ENCODE measurements at places on chromosomes 13 and 19.

GRCh38 chr19:28577233-28577632, 635.7 kb downstream of the UQCRFS1 start:
- H3K27ac ChIP-seq: no peak overlapping the region
- no peak overlapping the region for H3K4me3 ChIP-seq
- no peaks in the 10 kb centered on the region for H3K27me3 ChIP-seq

DNA sequence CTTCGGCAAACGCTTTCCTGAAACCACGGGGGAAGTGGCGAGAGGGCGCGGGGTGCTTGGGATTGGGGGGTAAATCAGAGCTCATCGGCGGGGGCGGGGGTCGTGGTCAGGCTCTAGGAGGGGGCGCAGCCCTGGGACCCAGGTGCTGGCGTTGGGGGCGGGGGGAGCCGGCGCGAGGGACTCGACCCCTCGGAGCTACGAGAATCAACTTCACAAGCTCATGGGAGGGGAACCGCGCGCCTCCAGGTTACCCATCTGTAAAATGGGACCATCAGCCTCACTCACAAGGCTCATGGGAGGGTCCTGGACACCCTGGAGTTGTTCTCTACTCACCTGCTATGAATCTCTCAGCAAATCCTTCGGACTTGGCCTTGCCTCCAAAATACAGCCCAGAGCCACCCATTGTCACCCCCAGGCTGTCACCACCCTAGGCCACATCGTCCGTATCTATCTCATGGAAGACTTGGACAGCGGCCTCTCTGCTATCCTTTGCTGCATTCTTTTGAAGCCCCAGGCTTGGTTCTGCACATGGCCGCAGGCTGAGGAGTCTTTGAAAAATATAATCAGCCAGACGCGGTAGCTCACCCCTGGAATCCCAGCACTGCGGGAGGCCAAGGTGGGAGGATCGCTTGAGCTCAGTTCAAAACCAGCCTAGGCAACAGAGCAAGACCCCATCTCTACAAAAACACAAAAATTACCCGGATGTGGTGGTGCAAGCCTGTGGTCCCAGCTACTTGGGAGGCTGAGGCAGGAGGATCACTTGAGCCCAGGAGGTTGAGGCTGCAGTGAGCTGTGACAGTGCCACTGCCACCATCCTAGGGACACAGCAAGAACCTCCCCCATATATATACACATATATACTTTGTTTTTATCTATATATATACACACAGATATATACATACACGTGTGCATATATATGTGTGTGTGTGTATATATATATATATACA, 939 bp upstream of the RANBP3 start:
- peak overlapping the region; percentile 93 for H3K27ac ChIP-seq
- H3K36me3 ChIP-seq: peaks cover 24% of the 10 kb centered on the region
- no peak for DNase-seq
- no peaks in the 10 kb centered on the region for H3K27me3 ChIP-seq

GRCh38 chr19:44749292-44749691, 784 bp downstream of the BCL3 start:
- peaks cover 68% of the 10 kb centered on the region for H3K4me1 ChIP-seq
- H3K4me3 ChIP-seq: peak overlapping the region; percentile 91
- no peak for DNase-seq
- H3K36me3 ChIP-seq: peaks cover 41% of the 10 kb centered on the region

- no peak for DNase-seq
Observed at GRCh38 chr19:45717983-45718650, 12.6 kb downstream of the FBXO46 start.

- no peak for DNase-seq
- H3K27me3 ChIP-seq: no peaks in the 10 kb centered on the region
- peaks cover 6% of the 10 kb centered on the region for H3K4me1 ChIP-seq
- no peak overlapping the region for H3K27ac ChIP-seq
- H3K36me3 ChIP-seq: no peaks in the 10 kb centered on the region
- H3K4me3 ChIP-seq: no peak overlapping the region
Observed at GRCh38 chr19:48671446-48671995, 1.3 kb downstream of the NTN5 start.

- DNase-seq: no peak
- H3K27me3 ChIP-seq: no peaks in the 10 kb centered on the region
- no peaks in the 10 kb centered on the region for H3K4me1 ChIP-seq
- no peak overlapping the region for H3K4me3 ChIP-seq
- no peak overlapping the region for H3K27ac ChIP-seq
Observed at GRCh38 chr13:58843071-58843470, 1211.5 kb downstream of the PCDH17 start.

DNA sequence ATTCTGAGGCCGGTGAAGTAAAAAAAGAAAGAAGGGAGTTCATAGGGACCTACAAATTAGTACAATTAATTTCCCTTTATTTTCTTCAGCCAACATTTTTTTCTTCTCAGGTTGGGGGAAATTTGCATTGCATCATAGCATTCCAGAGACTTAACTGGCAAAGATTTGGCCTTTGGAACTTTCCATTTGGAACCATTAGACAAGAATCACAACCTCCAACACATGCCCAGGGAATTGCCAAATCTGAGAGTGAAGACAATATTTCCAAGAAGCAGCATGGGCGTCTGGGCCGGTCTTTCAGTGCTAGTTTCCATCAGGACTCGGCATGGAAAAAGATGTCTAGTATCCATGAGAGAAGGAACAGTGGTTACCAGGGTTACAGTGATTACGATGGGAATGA, 6.4 kb upstream of the ERCC5 start:
- H3K27me3 ChIP-seq: no peaks in the 10 kb centered on the region
- H3K27ac ChIP-seq: no peak overlapping the region
- no peak for DNase-seq
- peaks cover 11% of the 10 kb centered on the region for H3K36me3 ChIP-seq
- H3K4me1 ChIP-seq: peaks cover 6% of the 10 kb centered on the region

- H3K36me3 ChIP-seq: peaks cover 48% of the 10 kb centered on the region
- no peaks in the 10 kb centered on the region for H3K27me3 ChIP-seq
- H3K4me1 ChIP-seq: peaks cover 5% of the 10 kb centered on the region
Observed at GRCh38 chr19:16519230-16519687, 23.0 kb downstream of the CHERP start.

DNA sequence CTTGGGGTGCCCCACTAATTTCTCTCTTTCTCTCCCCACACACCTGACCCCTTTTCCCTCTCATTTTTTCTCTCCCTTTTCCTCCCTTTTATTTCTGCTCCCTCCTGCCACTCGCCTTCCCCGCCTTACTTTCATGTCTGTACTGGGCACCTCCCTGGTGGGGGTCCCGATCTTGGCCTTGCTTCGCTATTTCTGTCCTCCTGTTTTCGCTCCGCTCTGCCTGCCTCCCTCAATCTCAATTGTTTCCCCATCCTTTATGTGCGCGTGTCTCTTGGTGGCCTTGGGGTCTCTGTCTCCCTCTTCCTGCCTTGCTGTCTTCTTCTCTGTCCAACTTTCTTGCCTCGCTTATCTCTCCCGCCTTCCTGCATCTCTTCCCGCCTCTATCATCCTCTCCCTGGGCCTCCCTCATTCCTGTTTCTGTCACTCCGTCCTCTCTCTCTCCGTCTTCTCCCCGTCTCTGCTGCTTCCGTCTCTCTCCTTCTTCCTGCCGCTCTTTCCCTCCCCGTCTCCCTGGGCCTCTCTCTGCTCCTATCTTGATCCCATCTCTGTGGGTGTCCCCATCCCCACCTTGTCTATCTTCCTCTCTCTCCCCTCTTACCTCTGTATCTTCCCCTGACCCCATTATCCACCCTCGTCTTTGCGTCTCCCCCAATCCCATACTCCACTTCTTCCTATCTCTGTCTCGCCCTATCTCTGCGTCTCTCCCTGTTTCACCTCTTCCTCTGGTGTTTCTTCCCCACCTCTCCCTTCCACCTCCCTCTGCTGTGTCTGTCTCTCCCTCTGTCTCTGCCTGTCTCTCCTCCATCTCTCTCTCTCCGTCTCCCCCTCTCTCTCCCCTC, 4.0 kb downstream of the GRIN2D start:
- peaks cover 34% of the 10 kb centered on the region for H3K4me1 ChIP-seq
- DNase-seq: no peak
- peak overlapping the region; percentile 77 for H3K4me3 ChIP-seq
- peaks cover 54% of the 10 kb centered on the region for H3K27me3 ChIP-seq
- peaks cover 3% of the 10 kb centered on the region for H3K36me3 ChIP-seq

GRCh38 chr13:21233086-21233485, 56.6 kb downstream of the MRPL57 start:
- peaks cover 16% of the 10 kb centered on the region for H3K4me1 ChIP-seq
- H3K27ac ChIP-seq: no peak overlapping the region
- H3K4me3 ChIP-seq: no peak overlapping the region
- no peak for DNase-seq

DNA sequence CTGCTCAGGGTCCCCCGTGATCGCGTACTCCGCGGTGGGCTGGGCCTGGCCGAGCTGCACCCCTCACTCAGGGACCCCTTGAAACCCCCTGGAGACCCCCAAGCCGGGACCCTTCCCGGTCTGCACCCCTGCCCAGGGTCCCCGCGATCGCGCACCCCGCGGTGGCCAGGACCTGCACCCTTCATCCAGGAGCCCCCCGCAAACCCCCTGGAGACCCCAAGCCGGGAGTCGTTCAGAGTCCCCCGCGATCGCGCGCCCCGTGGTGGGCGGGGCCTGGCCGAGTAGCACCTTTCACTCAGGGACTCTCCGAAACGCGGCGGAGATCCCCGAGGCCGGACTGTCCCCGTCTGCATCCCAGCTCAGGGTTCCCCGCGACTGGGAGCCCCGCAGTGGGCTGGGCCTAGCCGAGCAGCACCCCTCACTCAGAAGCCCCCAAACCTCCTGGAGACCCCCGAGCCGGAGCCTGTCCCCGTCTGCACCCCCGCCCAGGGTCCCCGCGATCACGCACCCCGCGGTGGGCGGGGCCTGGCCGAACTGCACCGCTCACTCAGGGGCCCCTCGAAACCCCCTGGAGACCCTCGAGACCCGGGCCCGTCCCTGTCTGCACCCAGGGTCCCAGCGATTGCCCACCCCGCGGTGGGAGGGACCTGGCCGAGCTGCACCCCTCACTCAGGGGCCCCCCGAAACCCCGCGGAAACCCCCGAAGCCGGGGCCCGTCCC, 748 bp downstream of the LMNB2 start:
- H3K36me3 ChIP-seq: peaks cover 18% of the 10 kb centered on the region
